ENCODE measurements at places on chromosomes 4 and X.

- no peak for DNase-seq
These were observed 186.2 kb upstream of the BCOR start for GRCh38 chrX:40283981-40284380.

DNA sequence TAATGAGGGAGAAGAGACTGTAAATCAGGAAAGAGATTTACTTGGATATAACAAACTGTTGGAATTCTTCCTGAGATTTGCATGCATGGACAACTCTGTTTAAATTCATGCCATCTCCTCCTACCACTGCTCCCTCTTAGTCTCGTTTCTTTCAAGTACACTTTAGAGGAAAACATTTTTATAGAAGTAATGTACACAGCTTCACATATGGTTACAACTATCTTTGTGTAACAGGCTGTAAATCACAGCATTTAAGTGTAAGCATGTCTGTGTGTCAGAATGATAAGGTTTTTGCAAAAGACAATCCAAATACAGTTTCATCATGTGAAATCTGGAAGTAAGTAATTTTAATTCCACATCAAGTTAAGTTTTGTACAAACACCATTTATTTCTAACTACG lies 21.5 kb upstream of the ENPEP start:
- no peak for DNase-seq

DNA sequence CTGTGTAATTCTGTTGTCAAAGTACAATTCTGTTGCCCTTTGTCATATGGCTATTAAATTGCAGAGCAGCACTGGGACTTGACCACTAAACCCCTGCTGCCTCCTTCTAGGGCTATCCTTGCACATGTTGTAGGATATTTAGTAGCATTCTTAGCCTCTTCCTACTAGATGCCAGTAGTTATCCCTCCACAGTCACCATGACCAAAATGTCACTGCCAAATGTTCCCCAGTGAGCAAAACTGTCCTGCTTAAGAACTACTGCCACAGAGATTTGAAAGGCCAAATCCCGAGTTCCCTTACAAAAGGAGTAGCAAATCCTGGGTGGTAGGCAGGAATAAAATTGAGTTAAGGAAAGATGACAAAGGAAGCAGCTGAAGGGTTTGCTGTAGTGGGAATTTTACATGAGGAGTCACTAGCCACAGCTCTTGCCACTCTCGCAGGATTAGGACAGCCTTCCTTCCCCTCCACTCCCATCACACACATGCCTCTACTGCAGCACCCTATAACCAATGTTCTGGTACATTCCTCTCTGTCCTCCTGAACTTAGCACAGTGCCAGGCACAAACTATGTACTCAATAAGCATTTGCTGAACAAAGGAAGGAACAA lies 8.4 kb downstream of the APBB2 start:
- DNase-seq, result no peak

GRCh38 chrX:48001260-48001659 lies 2.5 kb downstream of the ZNF182 start:
- DNase-seq, result no peak

- DNase-seq, result no peak
These were observed 1.5 kb downstream of the SETD7 start for GRCh38 chr4:139554642-139554892.

DNA sequence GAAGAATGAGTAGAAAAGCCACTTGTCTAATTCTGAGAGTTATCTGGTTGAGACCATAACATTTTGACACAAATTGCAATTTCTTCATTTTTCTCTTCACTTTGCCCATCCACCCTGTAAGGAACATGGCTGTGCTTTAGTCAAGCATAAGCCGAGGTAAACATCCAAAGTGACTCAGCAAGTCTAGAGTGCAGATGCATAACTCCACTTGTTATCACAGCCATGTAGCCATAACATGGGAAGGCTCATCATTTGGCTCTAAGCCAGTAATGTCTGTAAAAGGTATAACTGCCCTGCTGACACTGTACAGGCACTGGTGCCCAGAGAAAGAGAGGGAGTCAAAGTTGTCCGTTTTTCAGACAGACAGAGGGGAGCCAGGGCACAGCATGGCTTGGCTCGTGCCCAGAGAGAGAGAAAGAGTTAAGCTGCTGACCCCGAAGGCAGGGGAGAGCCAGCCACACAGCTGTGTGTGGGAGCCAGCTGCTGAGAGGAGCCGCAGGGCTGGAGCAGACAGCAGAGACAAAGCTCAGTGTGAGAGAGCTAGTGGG lies 76.9 kb upstream of the EXOC1L start:
- no peak for DNase-seq
